ENCODE measurements at places on chromosomes 11 and 22. TPM values are rescaled to one million over a fixed set of nuclear protein-coding genes. Genes with fewer than 3 reads are reported as not detected.

MS4A8 gene
- total RNA-seq = not detected

TNNT3 gene
- total RNA-seq = not detected

RAB3IL1 gene
- total RNA-seq = not detected

KCNK4 gene
- not detected for total RNA-seq

ANKK1 gene
- total RNA-seq = 0.32 TPM

CSNK2A3 gene
- total RNA-seq = 0.56 TPM

- no peak overlapping the region for H3K4me3 ChIP-seq
- H3K36me3 ChIP-seq = no peaks in the 10 kb centered on the region
- peaks cover 2% of the 10 kb centered on the region for H3K4me1 ChIP-seq
- no peaks in the 10 kb centered on the region for H3K27me3 ChIP-seq
Observed at GRCh38 chr11:2671748-2672147, 28.0 kb downstream of the KCNQ1OT1 start.

DNA sequence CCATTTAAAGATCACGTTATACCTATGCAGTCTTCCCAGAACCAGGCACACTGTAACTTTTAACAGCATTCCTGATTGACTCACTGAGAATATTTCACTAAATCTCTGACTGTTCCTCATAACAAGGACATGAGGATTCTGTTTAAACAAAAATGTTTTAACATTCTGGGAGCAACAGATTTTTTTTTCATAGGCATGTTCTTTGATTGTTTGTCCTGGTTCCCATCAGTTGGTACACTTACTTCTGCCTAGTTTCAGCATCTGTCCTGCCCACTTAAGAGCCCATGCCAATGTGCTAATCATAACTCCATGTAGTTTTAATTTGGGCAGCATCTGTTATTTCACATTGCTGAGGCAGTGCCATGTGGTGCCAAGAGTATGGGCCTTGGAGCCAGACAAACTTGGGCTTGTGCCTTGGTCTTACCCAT, 138.5 kb upstream of the CTSC start:
- DNase-seq = no peak
- H3K36me3 ChIP-seq = no peaks in the 10 kb centered on the region
- no peak overlapping the region for H3K27ac ChIP-seq
- H3K27me3 ChIP-seq = no peaks in the 10 kb centered on the region

DNA sequence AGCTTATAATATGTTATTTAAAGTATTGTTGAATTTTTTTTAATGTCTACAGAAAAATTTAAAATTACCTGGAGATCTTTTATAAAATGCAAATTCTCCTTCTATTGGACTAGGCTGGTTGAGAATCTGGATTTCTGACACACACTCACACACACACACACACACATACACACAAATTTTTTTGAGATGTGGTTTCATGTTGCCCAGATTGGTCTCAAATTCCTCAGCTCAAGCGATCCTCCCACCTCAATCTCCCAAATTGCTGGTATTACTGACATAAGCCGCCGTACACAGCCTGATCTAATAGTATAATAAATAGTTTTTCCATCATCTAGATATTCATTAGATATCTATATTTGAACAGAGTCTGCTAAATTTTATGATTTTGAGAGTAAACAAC, 4.5 kb upstream of the RFPL1 start:
- no peak overlapping the region for H3K4me3 ChIP-seq
- H3K4me1 ChIP-seq = no peaks in the 10 kb centered on the region
- H3K36me3 ChIP-seq = no peaks in the 10 kb centered on the region

- no peaks in the 10 kb centered on the region for H3K27me3 ChIP-seq
- H3K36me3 ChIP-seq = no peaks in the 10 kb centered on the region
- no peak overlapping the region for H3K27ac ChIP-seq
- no peak overlapping the region for H3K4me3 ChIP-seq
Observed at GRCh38 chr22:40995821-40996220, 44.6 kb downstream of the RBX1 start.

- H3K4me1 ChIP-seq = no peaks in the 10 kb centered on the region
- H3K4me3 ChIP-seq = no peak overlapping the region
- H3K27me3 ChIP-seq = no peaks in the 10 kb centered on the region
- no peak overlapping the region for H3K27ac ChIP-seq
- H3K36me3 ChIP-seq = no peaks in the 10 kb centered on the region
Observed at GRCh38 chr11:30159546-30159945, 71.3 kb upstream of the FSHB start.

- H3K4me1 ChIP-seq = peaks cover 27% of the 10 kb centered on the region
- DNase-seq = no peak
Observed at GRCh38 chr11:86934926-86935579, 20.1 kb downstream of the FZD4 start.

DNA sequence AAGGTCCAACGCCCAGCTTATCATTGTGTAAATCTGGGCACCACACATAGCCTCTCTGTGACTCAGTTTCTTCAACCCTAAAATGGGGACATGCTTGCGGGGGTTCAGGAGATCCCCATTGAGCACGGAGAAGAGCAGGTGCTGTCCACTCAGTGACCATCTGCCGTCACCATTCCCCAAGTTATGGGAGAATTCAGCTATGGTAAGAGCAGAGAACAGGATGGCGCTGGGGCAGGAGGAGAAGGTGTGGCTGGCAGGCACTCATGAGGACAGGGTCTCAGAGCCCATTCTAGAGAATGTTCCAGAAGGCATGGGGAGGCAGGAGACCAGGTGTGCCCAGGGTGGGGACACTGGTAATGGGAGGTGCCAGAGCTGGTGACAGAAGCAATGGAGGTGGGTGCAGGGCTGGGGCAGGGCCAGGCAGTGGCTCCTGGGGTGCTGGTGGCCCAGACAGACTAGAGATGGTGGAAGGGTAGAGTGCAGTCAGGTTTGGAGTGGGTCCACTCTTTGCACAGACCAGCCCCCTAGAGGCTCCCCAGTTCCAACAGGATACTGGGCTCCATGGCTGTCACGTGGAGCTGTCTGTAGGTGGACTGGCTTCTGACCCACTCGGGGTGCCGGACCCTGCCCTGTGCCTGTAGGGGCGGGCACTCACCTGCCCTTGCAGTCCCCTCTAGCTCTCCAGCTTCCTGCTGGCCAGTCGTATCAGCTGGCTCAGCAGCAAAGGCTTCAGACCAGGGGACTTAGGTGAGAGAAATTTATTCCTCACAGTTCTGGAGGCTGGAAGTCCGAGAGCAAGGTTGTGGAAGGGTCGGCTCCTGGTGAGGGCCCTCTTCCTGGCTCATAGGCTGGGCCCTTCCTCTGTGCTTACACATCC, 84.7 kb downstream of the CDKN1C start:
- H3K27ac ChIP-seq = no peak overlapping the region
- H3K36me3 ChIP-seq = no peaks in the 10 kb centered on the region
- no peak for DNase-seq

DNA sequence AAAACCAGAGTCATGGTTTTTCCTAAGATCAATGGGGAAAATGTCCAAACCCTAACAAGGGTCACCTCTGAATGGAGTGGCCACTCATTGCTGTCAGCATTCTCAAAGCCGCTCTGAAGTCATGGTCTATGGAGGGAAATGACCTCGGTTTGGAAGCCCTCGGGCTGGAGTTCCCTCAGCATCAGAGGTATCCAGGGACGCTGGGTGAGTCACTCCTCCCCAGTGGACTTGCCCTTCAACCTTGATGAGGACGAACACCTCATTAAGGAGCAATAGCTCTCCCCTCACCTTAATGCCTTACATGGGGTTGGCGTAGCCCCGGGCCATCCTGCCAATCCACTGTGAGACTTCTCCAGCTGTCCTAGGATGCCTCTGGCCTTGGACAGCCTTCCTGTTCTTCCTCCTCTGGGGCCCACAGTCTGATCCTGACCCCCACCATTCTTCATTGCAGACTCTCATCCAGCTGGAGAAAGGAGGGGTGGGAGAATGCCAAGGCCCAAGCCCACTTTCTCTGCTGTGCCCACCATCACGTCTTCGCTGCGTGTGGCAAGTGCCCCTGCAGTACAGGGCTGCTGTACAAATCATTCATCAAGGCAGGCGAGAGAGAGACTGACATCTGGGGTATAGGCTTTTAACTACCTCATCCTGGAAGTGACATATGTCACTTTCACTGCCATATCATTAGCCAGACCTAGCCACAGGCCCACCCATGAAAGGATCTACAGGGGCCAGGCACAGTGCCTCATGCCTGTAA, 25.4 kb upstream of the MYH9 start:
- H3K27ac ChIP-seq = no peak overlapping the region
- peaks cover 6% of the 10 kb centered on the region for H3K4me1 ChIP-seq
- no peak overlapping the region for H3K4me3 ChIP-seq
- H3K27me3 ChIP-seq = no peaks in the 10 kb centered on the region
- no peaks in the 10 kb centered on the region for H3K36me3 ChIP-seq

GRCh38 chr22:30226192-30226832, 20.2 kb downstream of the LIF start:
- no peak for DNase-seq
- H3K27me3 ChIP-seq = no peaks in the 10 kb centered on the region
- no peak overlapping the region for H3K27ac ChIP-seq

- no peaks in the 10 kb centered on the region for H3K36me3 ChIP-seq
- no peak overlapping the region for H3K27ac ChIP-seq
- no peak overlapping the region for H3K4me3 ChIP-seq
- H3K27me3 ChIP-seq = 0 out of 2 replicates have a peak, but pooled peaks cover 4% of the 10 kb centered on the region
Observed at GRCh38 chr11:105296386-105296785, 156.8 kb upstream of the CARD18 start.

DNA sequence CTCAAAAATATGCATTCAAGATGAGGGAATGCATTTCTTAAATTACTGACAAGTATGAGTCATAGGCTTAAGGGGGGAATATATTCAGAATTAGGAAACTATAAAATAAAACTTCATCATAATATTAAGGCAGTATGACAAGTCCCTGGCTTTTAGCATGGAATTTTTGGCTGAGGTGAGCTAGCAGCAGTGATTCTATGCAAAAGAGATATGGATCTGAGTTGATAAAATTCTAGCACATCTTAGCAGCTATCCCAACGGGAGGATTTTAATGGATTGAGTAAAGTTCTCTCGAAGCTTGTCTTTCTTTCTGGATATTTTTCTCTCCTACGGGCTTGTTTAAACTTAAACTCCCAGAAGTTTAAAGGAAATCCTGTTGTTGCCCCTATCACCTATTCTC, 1.2 kb downstream of the OR51Q1 start:
- DNase-seq = no peak
- H3K36me3 ChIP-seq = no peaks in the 10 kb centered on the region
- no peaks in the 10 kb centered on the region for H3K27me3 ChIP-seq
- no peaks in the 10 kb centered on the region for H3K4me1 ChIP-seq

DNA sequence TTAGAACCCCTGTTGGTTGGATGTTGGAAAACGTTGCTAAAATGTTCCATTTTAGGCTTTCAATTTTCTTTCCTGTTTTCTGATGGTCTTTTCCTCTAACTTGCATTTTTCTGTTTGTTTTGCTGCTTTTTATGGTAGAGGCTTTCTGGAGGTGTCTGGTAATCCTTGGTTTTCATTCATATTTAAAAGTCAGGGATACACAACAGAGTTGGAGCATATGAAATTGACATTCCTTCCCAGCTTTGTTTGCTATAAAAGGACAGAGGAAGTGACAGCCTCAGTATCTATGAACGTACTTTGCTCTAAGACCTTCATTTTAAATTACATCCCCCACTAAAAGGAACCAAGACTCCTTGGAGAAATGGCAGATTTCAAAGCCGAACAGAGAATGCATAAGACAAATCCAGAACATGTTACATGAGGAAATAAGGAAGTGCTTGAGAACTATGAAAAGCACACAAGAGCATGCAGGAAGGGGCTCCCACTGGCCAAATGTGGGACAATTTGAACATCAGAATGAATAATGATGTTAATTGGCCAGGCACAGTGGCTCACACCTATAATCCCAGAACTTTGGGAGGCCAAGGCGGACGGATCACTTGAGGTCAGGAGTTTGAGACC, 56.7 kb downstream of the PPP6R3 start:
- H3K4me3 ChIP-seq = no peak overlapping the region
- H3K27ac ChIP-seq = no peak overlapping the region
- peaks cover 47% of the 10 kb centered on the region for H3K36me3 ChIP-seq
- H3K4me1 ChIP-seq = peaks cover 42% of the 10 kb centered on the region
- no peaks in the 10 kb centered on the region for H3K27me3 ChIP-seq

DNA sequence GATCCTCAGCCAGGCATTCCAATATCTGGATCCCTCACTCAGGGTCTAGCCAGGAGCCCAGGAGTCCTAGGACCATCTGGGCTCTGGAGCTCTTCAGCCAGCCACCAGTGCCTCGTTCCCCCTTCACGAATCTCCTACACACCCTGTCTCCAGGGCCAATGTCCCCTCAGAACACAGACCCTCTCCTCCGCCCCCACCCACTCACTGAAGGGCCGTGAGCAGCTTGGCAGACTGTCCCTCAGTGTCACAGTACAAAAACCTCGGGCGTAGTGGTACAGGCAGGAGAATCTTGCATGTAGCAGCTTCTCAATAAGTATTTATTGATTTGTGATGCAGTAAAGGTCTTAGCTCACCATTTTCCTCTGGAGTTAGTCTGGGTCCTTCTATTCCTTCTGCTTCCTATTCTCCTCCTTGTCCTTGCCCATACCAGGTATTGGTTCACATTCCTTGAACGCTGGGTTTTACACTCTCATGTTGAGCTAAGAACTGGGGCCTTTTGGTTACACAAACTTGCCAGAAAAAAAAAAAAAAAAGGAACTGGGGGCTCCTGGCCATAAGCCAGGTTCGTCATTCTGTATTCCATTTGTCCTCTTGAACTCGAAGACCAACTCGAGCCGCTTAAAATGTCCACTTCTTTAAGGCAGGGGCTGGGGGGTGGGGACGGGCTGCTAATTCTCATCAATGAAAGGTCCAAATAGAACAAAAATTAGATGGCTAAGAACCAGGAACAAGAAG, 2.3 kb downstream of the CXCR5 start:
- no peak overlapping the region for H3K27ac ChIP-seq
- no peaks in the 10 kb centered on the region for H3K27me3 ChIP-seq
- no peaks in the 10 kb centered on the region for H3K36me3 ChIP-seq
- DNase-seq = no peak
- H3K4me1 ChIP-seq = peaks cover 29% of the 10 kb centered on the region

GRCh38 chr22:24937114-24937513, 9.4 kb downstream of the LHFPL7 start:
- no peaks in the 10 kb centered on the region for H3K36me3 ChIP-seq
- DNase-seq = peak; percentile 72
- no peaks in the 10 kb centered on the region for H3K27me3 ChIP-seq
- no peak overlapping the region for H3K27ac ChIP-seq

GRCh38 chr22:39197578-39197977, 45.1 kb upstream of the CBX7 start:
- DNase-seq = no peak
- no peaks in the 10 kb centered on the region for H3K36me3 ChIP-seq
- no peaks in the 10 kb centered on the region for H3K4me1 ChIP-seq
- H3K4me3 ChIP-seq = no peak overlapping the region
- H3K27ac ChIP-seq = no peak overlapping the region
- H3K27me3 ChIP-seq = no peaks in the 10 kb centered on the region

DNA sequence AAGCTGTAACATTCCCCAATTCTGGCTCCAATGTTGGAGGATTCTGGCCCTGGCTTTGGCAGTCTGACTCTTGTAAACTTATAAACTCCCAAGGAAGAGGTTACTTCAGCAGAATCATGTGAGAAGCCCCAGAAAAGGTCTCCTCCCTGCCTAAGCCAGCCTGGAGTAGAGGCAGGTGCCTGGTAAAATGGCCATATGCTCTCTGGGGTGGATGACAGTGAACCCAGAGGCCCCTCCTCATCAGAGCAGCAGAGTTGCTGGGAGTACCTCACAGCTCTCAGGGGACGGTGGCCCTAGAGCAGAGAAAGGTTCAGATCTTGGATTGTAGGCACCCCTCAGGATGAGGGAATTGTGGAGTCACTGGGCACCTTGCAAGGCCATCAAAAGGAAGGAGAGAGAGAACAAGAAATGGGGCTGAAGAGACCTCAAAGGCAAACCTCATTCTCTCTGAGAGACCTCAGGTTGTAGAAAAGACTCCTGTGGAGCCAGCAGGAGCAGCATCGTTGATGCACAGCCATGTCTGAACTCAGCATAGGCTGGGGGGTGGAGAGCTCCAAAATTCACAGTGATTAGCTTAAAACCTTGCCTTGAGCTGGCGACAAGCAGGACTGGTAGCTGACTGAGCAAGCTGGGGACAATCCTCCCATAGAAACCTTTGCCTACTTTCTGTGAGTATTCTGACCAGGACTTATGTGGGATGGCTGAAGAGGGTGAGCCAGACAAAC, 4.9 kb upstream of the P2RY6 start:
- DNase-seq = no peak
- no peak overlapping the region for H3K27ac ChIP-seq
- H3K36me3 ChIP-seq = no peaks in the 10 kb centered on the region

Data from Karpas-422 (cell line).